ENCODE measurements at places on chromosomes 2 and 18.
A peak's percentile ranks its signal among the peaks of the same experiment; 100 is the strongest.

DNA sequence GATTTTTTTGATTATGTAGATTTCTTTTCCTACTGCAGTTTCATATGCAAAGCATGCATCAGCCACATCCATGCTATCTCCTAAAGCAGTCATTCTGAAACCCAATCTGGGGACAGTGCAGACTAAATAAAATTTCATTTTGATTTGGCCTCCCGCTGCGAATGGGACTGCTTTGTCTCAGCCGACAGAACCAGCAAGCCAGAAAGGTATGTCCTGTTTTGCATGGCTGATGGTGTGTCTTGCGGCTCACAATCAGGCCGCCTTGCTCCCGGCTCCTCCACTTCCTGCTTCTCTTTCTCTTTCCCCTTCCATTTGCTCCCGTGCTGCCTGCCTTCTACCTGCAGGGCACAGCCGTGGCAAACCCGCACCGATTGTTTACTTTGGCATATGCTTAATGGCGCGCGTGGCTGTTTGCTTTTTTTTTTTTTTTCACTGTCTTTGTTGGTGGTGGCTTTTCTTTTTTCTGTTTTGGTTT lies 419.6 kb upstream of the POU3F3 start:
- DNase-seq = no peak

DNA sequence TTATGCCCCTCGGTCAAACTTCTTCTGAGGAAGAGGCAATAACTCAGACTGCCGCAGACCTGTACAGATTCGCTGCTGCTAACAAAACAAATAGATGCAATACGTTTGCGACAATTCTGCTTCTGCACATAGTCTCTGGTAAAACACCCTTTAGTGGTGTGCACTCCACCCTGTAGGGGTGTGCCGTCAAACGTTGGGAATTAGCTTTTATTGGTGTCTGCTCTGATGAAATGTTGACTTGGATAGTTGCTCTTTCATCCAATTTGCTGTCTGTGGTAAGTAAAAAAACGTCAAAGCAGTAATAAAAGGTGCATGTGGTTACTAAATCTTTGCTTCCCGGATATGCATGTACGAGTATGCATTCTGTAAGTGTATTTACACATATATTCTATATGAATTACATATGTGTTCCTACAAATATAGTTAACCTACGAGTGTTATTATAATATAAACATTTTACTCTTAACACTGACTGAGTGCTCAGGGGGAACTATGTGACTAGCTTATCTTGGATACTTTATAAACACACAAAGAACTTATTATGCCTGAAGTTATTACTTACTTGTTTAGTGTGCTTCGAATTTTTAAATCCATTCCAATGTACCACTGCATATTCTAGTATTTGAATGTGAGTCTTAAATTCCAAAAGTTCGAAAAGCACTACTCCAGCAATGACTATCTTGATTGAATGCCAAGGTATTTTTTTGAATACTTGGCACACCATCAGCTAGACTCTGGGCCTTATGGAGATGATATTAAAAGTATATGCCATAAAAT lies 610.2 kb downstream of the ZEB2 start:
- no peak for DNase-seq

GRCh38 chr2:221337957-221338685 lies 234.0 kb downstream of the EPHA4 start:
- DNase-seq = no peak

- DNase-seq = peak; percentile 21
Measured at GRCh38 chr18:31657823-31658669, 26.3 kb downstream of the B4GALT6 start.

- no peak for DNase-seq
Measured at GRCh38 chr2:15923597-15923996, 16.8 kb upstream of the MYCN start.

GRCh38 chr2:239264492-239264837 lies 136.4 kb downstream of the HDAC4 start:
- no peak for DNase-seq

DNA sequence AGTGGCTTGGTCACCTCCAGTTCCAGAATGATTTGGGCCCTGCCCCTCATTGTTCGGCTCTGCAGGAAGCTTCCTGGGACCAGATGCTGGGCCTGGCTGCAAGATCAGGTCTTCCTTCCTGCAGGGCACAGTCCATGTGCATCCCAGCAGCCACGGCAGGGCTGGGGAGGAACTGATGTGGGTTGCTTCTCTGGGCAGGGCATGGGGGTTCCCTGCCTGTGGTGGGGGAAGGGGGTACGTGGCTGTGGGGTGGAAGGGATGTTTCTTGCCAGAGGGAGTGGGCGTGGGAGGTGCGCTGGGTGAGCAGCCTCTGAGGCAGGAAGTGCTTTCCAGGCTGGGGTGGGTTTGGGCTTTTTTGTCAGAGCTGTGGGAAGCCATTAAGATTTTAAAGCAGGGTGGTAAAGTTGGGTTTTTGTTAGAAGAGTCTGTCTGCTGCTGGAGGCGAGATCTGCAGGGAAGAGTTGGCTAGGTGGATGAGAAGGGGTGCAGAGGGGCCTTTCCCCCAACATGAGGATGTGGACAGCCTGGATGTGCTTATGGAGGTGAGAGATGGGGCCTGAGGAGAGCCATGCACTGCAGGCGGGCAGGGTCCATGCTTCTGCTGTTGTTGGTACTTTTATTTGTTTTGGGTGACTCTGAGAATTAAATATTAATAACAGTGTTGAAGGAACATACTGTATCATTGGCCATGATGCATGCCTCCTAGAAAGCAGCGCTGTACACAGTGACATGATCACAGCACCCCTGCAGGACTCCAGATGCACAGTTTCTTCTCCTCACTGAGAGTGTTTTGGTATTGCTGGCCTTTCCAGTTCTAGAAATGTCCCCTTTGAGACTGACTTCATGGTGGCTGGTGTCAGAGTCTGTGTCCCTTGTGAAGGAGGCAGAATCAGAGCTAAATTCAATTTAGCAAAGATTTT lies 45.3 kb downstream of the DGKD start:
- no peak for DNase-seq

All from activated CD4-positive, alpha-beta T cell treated with anti-CD3 and anti-CD28 coated beads, Interleukin-2, amount 50 U/mL, for 24 hours (primary cell).